Tibial nerve (tissue), 4 donors: ENCODE measurements at places on chromosomes 4 and X.

GRCh38 chr4:14125375-14126129, 498.0 kb upstream of the BOD1L1 start:
- no peak for DNase-seq

DNA sequence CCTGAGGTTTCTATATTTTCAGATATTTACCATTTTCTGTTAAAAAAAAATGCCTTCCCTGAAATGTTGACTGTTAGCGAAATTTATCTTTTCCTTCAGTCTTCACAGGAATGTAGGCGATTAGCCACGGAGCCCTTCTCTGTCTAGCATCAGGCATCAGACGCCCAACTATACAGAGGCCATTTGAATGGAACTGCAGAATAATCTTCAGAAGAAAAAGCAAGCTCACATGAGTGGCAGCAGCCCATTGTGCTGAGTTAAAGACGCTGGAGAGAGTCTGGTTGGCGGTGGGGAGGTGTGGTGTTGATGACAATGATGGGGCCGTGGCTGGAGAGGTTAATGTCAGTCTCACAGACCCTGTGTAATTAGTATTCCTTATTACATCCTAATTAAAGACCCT, 196.8 kb upstream of the LEF1 start:
- DNase-seq: no peak

- DNase-seq: no peak
These were observed 19.8 kb downstream of the BEX3 start for GRCh38 chrX:103396186-103396585.

- DNase-seq: no peak
These were observed 42.1 kb downstream of the AFF1 start for GRCh38 chr4:86976801-86977485.

DNA sequence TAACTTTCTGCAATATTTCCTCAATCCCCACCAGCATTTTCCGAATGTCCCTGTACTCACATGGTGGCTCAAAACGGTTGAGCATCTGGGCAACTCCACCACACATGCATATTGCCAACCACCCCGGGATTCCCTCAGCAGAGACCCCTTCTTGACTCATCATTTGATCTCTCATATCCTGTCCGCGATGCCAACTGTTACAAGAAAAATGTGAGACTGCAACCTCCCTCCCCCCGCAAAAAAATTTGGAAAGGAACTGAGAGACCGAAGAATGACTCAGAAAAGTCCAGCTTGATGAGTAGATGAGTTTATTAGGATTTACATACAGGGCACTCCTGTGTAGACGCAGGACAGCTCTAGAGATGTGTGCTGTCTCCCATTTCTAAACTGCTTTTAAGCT, 561.4 kb downstream of the ZIC3 start:
- no peak for DNase-seq

- no peak for DNase-seq
These were observed 43.8 kb upstream of the SETD7 start for GRCh38 chr4:139599594-139600374.

GRCh38 chrX:39309018-39309635, 507.9 kb downstream of the MID1IP1 start:
- peak; percentile 11 for DNase-seq

DNA sequence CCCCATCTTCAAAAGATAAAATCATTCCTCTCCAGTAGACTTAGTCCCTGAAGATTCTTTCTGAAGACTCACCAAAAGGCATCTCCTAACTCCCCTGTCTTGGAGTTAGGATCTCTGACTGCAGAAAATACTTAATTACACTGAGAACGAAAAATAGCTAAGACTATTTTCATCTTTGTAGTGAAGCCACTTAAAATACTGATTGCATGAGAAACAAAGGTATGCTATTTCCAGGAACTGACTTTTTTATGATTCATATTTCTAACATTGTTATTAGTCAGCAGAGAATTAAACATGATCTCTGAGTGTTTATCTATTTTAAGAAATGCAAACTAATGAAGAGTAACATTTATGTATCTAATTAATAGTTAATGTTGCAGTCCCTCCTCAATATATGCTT, 71.8 kb upstream of the NR3C2 start:
- no peak for DNase-seq

DNA sequence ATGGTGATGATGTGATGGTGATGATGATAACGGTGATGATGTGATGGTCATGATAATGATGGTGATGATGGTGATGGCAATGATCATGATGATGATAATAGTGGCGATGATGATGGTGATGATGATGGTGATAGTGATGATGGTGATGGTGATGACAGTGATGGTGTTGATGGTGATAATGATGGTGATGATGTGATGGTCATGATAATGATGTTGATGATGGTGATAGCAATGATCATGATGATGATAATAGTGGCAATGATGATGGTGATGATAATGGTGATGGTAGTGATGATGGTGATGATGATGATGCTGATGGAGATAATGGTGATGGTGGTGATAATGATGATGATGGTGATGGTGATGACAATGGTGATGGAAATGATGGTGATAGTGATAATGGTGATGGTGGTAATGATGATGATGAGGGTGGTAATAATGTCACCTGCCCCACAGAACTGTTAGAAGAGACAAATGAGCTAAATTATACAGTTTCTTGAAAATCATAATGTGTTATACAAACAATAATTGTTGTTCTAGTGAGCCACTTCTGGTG, 289.9 kb downstream of the ASMT start:
- no peak for DNase-seq

DNA sequence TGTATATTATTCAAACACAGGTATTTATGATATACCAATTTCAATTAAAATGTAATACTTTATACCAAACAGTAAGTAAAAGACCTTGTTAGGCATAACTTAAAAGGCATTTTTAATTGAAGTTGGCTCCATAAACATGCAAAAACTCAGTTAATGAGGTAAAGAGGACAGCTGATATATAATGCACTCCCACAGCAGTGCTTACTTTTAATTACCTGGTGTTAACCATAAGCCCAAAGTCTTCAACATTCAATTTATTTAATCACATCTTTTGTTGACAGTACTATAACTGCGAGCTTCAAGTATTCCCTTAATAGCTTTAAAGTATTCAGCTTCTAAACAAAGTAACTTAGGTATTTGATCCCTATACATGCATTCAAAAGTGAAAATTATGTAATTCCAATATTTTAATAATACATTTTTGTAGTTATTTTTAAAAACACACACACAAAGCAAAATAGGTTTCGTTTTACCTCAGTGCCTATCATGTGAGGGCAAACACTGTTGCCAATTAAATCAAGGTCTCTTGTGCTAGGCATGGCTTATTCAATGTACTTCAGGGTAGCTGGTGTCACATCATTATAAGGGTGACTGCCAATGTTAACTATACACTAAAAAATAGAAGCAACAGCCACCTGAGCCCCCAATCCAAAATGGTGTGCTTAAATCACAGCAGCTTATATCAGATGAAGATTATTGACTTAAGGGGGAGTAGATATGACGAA, 197.1 kb downstream of the LRBA start:
- no peak for DNase-seq

- no peak for DNase-seq
These were observed 97.9 kb downstream of the ARHGEF9 start for GRCh38 chrX:63686878-63687714.

- no peak for DNase-seq
These were observed 7.9 kb upstream of the KLHL8 start for GRCh38 chr4:87228262-87228860.

DNA sequence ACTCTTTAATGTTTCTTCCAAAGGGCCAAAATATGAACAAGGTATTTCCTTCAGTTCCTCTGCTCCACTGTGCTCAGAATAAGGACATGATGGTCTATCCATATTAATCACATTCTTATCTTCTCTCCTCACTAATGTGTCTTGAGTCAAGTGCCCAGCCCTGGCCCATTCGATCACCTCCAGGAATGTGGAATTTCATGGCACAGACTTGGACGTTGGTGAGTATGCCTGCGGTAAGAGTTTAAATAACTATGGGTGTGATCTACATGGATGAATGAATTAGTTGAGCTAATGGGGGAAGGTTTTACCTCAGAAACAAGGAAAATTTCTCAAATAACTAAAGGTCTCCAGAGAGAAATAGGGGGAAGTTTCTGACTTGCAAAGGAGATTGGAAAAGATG, 174.0 kb downstream of the NPFFR2 start:
- DNase-seq: no peak

GRCh38 chrX:130566028-130566683, 164.4 kb downstream of the RBMX2 start:
- no peak for DNase-seq

- no peak for DNase-seq
These were observed 501.6 kb downstream of the PPARGC1A start for GRCh38 chr4:23388255-23388654.

DNA sequence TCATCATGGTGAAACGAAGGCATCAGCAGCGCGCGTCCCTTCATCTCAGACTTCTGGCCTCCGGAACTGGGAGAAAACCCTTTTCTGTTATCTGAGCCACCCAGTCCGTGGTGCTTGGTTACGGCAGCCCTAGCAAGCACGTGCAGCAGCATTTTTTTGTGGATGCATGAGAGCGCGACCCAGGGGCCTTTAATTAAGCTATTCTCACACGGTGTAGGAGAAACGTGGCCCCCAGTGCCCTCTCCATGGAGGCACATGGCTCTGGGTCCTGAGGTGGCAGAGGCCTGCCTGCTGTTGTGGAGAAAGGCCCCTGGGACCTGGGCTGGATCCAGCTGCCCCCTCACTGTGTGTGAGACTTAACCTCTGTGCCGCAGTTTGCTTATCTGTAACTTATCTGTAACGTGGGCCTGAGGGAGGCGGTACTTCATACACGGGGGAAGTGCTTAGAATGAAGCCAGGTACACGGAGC, 9.5 kb downstream of the CLCN4 start:
- no peak for DNase-seq

DNA sequence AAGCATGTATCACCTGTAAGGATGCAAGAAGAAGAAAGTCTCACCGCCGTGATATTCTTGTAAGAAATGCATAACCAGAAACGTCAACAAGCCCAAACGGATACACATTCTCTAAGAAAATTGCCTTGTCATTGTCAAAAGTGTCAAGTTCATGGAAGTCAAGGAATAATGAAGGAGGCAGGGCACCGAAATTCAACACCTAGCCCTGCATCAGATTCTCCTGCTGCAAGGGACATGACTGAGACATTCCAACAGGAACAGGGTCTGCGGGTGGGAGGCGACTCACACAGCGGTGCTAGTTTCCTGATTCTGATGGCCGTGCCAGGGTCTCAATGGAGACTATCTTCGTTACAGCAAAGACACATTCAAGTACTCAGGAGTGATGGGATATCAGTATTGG, 26.7 kb downstream of the IRF2 start:
- no peak for DNase-seq

DNA sequence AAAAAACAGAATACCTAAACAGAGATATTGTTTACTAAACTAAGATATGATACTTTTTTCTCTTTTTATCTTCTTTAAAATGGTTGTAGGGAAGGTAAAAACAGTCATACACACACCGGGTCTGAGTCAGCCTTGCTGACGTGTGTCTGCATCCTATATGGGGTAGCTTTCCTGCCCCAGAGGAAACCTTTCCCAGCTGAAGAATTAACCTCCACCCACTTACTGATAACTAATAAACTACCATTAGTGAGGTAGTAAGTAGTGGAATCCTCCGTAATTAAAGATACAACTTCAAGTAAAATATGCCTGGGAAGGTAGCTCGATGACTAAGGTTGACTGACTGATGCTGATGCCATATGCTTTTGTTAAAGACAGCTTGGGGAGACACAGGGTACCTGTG, 312.2 kb downstream of the DCTD start:
- no peak for DNase-seq

- no peak for DNase-seq
These were observed 172.0 kb downstream of the ADAM29 start for GRCh38 chr4:175090116-175090515.

- DNase-seq: no peak
These were observed 138.9 kb upstream of the INPP4B start for GRCh38 chr4:142984871-142985585.

DNA sequence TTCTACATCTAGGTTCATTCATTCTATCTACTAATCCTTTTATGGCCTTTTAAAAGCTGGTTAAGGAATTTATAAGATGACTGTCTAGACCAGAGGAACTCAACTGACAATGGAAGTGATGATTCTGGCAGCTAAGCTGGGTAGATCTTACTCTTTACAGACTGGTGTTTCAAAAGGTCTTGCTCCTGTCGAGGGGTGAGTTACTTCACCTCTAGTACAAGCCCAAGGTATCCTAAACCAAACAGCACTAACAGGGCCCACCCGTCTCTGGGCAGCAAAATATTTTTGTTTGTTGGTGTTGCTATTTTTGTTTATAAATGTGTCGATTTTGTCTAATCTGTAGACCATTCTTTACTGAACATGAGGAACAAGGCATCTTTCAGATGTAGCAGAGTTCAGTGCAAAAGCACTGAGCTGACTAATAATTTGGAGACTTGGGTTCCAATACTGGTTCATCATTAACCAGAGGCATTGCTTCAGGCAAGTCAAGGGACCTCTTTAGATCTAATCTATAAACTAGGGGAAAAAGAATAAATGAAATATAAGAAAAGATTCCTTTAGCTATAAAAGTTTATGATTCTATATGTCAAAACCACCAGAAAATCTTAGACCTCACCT, 90.3 kb upstream of the FRG1 start:
- DNase-seq: no peak

- DNase-seq: no peak
These were observed 268.1 kb upstream of the SLITRK2 start for GRCh38 chrX:145549496-145549895.

DNA sequence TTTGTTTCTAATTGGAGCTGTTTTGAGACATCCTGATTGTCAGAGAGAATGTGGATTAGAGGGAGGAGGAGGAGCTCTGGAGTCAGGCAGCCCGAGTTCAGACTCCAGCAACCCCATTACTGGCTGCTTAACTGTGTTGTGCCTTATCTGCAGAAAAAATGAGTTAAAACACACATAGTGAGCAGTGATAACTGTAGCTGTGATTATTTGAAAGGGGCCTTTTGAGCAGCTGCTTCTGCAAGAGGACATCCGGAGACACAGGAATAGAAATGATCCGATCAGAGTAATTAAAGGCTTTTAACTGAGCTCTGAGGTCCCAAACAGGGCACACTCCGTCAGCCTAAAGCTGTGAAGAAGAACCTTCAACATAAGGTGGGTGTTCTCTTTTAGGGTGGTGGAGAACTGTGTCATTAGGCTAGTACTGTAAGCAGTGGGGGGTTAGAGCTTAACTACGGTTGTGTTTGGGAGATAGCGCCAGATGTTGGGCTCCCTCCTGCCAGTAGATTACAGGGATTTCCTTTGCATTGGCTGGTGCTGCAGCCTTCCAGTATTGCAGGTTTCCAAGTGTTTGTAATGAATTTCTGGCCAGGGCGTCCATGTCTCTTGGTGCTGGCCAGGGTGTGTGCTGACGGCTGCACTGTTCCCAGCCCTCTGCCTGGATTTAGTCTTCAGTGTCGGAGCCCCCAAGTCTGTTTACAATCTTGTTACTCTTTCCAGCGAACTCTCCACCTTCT, 24.3 kb downstream of the ADD1 start:
- DNase-seq: no peak

- DNase-seq: no peak
These were observed 541.1 kb downstream of the RAB28 start for GRCh38 chr4:12943069-12943468.

DNA sequence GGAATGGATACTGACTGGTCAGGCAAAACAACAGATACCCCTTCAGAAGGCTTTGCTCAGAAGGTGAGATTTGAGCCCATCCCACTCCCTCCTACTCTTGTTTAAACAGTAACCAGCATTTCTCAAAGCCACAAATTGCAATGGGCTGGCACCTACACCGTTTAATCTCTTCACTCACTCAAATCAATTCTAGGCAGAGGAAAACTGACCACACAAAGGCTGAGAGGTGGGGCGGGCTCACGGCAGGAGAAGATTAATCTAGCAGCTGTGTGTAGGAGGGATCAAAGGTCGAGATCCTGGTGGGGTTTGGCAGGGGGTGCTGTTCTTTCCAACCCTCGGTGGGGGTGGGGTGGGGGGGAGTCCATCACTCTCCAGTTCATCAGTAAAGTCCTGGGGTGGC, 622.4 kb downstream of the BCOR start:
- no peak for DNase-seq
